ENCODE measurements at places on chromosomes 2 and 18.

- DNase-seq = peak; percentile 39
These were observed 5.4 kb downstream of the SPR start for GRCh38 chr2:72892506-72893173.

DNA sequence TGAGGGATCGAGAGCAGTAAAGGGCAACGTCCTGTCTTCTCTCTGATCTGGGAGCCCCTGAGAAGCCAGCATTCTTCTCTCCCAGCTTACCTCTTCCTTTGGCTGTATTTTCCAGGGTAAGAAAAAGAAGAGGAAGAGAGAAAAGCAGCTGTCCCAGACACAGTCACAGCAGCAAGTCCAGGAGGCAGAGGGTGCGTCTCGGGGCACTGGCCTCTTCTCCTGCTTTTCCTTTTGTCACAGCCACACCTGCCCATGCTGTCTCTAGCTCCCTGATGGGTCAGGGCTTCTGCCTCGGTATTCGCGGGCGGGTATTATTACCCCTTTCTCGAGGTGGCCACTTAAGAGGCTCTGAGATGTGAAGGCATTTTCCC is 20.3 kb downstream of the TGOLN2 start:
- no peak for DNase-seq

DNA sequence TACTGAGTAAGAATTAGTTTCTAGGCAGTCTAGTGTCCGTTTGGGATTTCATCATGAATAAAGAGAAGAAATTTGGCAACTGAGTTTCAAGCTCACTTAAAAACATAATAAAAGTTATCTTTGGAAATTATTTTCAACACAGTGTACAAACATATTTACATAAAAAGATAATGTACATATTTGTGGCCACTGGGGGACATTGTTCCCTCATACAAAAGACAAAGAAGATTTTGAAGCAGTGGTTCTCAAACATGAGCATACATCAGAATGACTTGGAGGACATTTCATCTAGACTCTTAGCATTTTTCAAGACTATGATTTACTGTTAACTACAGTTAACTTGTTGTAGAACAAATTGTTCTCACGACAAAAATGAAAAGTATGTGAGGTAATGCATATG is 15.7 kb upstream of the TTC21B start:
- DNase-seq = no peak

DNA sequence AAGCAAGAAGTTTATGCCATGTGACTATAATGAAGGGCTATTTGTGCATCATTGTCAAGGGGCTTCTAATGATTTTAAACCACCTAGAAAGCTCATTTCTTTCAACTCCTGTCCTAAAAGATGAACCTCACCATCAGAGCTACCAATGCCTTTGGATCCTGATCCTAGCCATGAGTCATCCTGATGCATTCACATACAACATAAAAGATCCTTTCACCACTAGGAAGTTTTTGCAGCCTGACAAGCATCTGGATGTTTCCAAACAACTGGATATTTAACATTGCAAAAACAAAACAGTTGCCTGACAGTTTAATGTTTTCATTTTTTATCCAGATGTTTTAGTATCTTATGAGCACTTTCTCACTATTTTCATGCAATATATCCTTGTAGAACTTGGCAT is 425.3 kb downstream of the MBD2 start:
- DNase-seq = no peak

GRCh38 chr2:165634855-165635254 is 159.2 kb downstream of the GALNT3 start:
- DNase-seq = no peak

Measured in Jurkat, Clone E6-1 (cell line).